AG08395 (cell line): ENCODE measurements at places on chromosomes 12 and 14.

DNA sequence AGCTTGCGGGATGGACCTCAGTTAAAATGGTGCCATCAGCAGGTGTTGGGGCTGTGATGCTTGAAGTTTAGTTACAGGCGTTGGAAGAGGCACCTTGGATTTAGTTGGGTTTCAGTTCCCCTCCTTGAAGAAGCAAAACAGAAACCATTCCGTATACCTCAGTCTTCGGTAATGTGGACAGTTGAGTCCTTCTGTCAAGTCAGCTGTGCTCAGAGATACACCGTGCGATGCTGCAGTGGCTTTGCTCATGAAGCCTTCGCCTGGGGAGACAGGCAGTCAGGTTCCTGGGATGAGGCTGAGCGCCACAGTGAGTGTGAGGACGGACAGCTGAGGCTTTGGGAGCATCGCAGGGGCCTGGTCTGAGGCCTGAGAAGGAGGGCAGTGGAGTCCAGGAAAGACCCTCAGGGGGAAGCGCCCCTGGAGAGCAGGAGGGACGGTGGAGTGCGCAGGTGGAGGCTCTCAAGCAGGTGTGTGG lies 7.4 kb downstream of the RAN start:
- no peak for DNase-seq

DNA sequence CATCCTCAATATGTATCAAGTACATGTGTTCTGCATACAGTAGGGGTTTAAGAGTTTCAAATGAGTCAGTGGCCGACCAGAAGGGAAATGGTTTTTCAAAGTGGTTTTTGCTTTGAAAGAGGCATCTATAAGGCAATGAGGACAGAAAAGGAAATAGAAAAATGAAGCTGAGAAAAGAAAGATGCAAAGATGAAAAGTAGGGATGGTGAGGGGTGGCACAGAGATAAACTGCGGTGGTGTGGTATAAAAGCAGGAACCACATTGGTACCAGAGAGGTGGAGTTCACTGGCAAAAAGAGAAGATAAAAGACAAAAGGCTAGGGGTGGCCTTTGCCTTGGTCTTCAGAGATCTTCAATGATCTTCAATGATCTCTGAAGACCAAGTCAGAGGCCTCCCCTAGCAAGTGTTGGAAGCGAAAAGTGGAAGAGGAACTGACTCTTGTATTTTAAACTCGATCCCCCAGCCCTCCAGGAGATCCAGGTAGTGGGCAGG lies 144.0 kb upstream of the KRR1 start:
- DNase-seq, result no peak

DNA sequence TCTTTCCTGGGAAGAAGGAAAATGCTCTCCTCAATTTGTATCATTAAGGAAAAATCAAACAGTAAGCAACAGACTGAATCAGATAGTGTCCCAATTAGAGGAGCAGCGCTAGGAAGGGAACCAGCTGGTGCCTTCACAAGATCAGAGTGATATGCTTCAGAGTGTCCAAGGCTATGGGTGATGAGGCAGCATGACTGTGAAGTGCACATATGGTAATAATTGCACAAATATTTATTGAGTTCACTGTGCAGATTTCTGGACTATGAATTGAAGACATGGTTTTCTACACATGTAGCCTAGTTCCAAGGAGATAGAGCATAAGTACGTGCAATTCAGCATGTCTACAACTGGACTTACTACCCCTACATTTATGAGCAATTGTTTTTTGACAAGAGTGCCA lies 78.8 kb upstream of the EVL start:
- peak; percentile 62 for DNase-seq

DNA sequence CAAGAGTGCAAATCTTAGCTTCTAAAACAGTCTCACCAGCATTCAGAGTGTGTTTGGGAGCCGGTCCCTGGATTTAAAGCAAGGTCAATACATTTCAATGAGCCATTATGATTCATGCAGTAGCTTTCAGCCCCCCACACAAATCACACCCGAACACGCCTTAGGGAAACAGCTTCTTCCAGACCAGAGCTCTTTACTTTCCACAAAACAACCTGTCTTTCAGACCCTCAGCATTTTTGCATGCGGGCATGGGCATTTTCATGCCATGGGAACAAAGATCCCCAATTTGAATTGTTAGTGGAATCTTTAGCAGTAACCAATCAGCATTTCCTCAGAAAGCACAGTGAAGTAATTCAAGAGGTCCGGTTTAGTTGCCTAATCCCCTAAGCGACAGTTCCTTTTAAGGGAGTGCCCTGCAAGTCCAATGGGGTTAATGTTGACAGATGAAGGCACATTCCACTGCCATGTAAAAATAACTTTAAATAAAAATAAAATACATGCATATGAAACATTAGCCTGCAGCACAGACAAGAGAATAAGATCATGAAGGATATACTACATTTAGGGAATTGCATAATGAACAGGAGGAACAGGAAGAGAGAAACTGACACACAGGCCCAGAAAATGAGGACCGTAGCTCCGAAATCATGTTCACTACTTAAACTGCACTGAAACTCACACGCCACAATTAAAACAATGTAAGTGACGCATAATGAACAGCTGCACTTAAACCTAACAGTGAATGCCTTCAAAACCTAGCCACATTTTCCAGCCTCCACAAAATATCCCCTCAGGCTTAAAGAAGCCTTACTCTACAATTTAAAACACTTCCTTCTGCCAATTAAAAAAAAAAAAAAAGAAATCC lies 4.0 kb downstream of the VPS37B start:
- DNase-seq, result peak; percentile 46

- no peak for DNase-seq
Measured at GRCh38 chr12:93683410-93683809, 6.2 kb downstream of the CRADD start.

- peak; percentile 63 for DNase-seq
Measured at GRCh38 chr12:88310069-88310468, 168.0 kb downstream of the TMTC3 start.

DNA sequence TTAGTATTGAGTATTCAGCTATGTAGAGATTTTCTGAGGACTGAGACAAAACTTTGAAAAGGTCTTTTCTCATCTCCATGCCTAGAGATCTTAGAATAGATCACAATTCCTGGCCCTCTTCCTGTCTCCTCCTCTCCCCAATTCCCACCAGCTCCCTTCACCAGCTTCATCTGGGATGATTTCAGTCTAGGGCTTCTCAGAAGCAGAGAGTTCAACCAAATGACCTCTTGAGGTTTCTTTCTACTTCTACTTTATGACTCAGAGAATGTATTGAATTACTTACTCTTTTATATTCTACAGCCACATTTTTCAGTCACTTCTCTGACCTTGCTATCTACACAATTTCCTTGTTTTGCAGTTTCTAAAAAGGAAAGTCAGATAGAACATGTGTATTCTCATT lies 19.4 kb upstream of the SNX6 start:
- peak; percentile 48 for DNase-seq

DNA sequence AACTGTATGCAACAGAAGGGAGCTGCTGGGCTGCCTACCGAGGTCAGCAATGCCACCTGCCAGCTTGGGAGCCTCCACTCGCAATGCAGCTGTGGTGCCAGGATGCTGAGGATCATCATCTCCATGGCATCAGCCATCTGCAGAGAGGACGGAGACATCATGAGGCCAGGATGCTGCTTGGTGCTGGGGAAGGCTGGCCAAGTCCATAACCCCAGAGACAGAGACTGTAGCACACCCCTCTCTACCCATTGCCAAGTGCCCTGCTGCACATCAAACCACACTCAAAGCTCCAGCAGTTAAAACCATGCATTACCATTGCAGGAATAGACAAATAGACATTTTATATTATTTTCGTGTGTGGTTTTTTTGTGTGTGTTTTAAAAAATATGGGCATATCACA lies 43.5 kb downstream of the SVOP start:
- no peak for DNase-seq

GRCh38 chr14:52369305-52369801 lies 55.2 kb downstream of the PTGER2 start:
- DNase-seq, result peak; percentile 82

DNA sequence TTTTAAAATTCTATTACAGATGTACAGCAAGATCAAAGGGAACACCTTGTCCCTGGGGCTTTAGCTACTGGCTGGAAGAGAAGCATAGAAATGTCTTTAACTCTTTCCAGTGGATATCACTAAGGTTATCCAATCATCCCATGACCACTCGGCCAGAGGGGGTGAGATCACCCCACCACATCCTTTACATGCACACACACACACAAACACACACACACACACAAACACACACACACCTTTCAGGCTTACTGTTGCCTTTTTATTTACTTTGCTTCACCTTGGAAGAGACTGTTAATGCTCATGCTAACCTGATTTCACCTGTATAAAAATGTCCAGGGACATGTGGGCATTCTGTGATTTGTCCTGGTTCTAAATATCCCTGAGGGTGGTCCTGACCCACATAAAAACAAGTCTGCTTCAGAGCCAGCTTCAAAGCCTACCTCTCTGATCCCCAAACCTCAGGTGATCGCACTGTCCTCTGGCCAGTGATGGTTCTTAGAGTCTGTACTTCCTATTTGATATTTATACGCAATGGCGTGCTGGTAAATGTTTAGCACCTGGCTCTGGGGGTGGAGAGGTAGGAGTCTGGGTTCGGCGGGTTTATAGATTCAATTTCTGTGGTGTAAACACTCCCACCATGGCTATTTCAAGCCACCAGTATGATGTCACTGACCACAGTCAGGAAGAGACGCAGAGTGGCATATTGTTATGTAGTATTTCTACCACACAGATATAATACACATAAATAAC lies 166.1 kb upstream of the EEA1 start:
- DNase-seq, result no peak

GRCh38 chr14:22232933-22233332 lies 356.1 kb downstream of the DAD1 start:
- DNase-seq, result no peak

GRCh38 chr12:25072906-25073650 lies 121.9 kb downstream of the DNAI7 start:
- DNase-seq, result no peak

- DNase-seq, result no peak
Measured at GRCh38 chr12:52499806-52500560, 6.9 kb upstream of the KRT6A start.

GRCh38 chr12:113899561-113900471 lies 66.3 kb downstream of the RBM19 start:
- no peak for DNase-seq

DNA sequence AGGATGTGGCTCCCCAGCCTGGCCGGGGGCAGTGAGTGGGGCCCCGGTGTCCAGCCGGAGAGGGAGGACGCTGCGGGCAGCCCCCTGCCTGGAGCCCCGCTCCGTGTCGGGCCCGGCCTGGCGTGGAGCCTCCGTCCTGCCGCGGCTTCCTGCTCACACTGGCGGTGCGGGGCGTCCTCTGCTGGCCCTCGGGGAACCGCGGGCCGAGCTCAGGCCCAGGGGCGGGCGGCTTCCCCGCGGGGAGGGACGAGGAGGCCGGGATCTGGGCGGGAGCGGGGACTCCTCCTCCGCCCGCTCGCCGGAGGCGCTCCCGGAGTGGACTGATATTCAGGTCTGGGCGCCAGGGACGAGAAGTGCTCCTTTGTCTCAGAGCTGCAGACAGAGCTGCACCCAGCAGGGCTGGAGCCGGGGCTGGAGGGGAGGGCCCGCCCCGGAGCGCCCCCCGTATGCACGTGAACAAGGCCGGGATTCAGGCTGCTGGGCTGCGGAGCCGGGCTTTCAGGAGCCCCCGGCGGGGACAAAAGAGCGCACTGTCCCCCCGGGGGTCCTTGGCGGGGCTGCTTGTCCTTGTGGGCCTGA lies 2.2 kb downstream of the MMP17 start:
- peak; percentile 89 for DNase-seq

DNA sequence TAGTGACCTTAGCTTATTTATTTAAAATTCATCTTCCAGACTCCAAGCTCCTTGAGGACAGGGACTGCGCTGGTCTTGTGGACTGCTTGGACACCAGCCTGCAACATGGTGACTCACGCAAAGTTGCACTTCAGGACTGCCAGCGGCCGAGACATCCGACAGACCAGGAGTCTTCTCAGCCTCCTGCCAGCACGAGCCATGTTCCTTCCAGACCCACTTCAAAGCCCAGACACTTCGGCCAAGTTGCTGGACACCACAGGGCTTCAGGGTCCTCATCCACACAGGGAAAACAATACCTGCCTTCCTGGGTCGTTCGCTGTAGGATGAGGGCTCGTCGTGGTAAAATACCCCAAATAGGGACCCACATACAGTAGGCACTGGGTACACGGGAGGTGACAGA lies 88.7 kb downstream of the BCL11B start:
- no peak for DNase-seq

GRCh38 chr14:103385929-103386712 lies 906 bp downstream of the MARK3 start:
- DNase-seq, result no peak

DNA sequence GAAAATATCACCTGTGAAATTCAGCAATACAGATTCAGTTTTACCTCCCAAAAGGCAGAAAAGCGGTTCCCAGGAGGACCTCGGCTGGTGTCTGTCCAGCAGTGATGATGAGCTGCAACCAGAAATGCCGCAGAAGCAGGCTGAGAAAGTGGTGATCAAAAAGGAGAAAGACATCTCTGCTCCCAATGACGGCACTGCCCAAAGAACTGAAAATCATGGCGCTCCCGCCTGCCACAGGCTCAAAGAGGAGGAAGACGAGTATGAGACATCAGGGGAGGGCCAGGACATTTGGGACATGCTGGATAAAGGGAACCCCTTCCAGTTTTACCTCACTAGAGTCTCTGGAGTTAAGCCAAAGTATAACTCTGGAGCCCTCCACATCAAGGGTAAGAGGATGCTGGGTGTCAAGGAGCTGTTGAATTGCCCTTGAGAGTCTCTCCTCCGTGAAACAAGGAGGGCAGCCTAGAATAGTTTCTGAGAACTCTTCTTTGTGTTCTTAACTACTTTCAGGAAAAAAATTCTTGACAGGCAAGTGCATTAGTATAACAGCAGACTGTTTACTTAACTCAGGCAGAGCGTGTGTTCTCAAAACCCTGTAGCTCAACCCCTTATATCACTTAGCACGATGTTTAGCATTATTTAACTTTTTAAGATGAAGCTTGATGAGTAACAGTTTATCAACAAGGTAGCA lies 7.7 kb downstream of the TDP1 start:
- no peak for DNase-seq

DNA sequence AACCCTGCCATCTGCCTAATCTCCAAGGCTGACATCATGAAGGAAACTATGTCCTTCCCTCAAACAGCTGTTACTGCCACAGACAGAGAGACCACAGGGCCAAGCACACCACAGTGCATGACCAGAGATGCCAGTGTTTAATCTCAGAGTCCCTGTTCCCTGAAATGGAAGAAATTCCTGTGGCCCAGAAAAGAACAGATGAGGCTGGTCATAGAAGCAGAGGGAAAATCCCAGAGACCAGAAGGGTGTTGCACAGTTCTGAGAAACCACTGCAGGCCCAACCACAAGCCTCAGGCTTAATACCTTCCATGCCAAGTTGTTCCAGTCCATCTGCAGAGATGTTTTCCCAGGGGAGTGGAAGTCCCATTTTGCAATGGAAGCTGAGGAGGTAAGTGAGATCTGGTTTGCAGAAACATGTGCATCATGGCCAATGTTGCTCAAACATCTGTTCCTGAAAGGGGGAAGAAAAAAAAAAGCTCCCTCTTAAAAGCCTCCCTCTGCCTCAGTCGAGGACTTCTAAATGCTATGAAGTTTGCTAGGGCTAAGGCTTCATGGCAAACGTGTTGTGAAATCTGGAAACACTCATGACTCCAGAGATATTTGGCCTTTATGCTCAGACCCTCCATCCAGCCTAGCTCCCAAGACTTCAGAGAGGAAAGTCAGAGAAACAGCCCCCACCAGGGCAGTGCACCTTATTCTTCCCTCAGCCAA lies 98.6 kb downstream of the SCARB1 start:
- DNase-seq, result peak; percentile 87
